Activated gamma-delta T cell (primary cell): ENCODE measurements at places on chromosomes 5 and 9.

DNA sequence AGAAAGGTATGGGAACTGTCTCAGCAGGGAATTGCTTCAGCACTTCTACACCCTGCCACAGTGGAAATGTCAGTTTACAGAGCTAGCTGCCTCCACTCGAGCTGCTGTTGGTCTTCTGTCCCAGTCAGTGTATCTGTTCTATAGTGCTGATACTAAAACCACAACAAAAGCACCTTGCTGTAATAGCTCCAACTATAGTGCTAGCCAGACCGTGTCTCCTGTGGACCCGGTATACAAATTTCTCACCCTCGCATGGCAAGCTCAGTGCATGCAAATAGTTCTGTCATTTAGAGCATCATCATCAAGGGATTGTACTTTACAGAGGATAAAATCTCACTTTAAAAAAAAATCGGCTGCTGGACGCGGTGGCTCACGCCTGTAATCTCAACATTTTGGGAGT, 51.5 kb upstream of the IQGAP2 start:
- no peak for DNase-seq

- no peak for DNase-seq
These were observed 39.2 kb upstream of the PDE8B start for GRCh38 chr5:77171141-77171910.

DNA sequence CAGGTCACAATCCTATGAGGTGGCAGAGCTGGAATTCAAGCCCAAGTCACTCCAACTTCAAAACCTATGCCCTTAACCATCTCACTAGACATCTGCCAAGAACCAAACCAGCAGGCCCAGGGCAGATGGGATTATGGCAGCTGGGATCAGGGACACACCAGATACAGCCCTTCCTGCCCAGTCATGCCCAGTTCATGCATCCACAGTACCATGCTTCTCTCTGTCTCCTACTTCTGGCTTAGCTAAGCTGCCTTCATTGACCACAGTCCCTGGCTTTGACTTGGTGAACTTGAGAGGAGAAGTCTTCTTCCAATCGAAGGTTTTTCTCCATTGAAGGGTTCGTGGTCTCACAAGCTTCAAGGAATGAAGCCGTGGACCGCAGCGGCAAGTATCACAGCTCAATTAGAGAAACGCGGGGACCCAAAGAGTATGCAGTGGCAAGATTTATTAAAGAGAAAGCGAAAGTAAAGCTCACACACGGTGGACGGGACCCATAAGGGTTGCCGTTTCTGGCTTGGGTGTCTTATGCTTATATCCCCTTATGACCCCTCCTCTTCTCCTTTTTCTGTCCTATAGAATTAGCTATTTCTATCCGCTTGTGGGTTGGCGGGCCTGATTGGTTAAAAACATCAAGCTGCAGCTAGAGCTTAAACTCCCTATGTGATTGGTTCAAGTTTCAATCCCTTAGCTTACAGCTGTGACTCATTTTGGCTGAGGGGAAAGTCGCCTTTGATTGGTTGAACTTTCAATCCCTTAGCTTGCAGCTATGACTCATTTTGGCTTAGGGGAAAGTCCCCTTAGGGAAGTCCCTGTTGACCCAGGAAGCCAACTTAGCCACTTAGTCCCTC, 101.2 kb downstream of the TRIM36 start:
- DNase-seq: no peak

GRCh38 chr5:132424167-132424880, 54.8 kb downstream of the SLC22A5 start:
- DNase-seq: no peak

- no peak for DNase-seq
These were observed 17.3 kb upstream of the EXOC3 start for GRCh38 chr5:425714-426113.

DNA sequence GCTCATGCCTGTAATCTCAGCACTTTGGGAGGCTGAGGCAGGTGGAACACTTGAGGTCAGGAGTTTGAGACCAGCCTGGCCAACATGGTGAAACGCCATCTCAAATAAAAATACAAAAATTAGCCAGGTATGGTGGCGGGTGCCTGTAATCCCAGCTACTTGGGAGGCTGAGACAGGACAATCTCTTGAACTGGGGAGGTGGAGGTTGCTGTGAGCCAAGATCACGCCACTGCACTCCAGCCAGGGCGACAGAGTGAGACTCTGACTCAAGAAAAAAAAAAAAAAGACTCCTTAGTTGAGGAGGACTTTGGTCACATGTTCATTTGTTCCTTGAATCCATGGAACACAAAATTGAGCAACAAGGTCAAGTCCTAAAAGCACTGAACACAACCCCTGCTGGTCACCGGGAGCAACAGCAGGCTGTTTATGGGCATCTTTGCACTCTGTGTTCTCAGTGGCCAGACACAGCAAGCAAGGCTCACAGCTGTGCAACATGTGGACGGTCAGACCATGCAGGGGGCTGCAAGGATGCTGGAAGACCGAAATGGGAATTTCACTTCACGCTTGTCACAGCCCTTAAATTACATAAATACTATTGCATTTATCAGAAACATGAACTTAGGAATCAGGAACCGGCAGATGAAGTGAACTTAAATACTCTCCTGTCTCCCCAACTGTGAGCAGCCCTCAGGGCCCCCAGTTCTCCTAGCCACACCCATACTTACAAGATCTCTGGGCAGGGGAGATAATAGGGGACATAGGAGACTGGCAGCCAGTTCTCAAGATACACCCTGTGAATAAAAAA, 2.8 kb downstream of the GBGT1 start:
- no peak for DNase-seq

GRCh38 chr5:10073441-10074104, 176.1 kb downstream of the ATPSCKMT start:
- no peak for DNase-seq

GRCh38 chr5:142876817-142877216, 106.6 kb downstream of the ARHGAP26 start:
- no peak for DNase-seq
